Lung microvascular endothelial cell (primary cell): ENCODE measurements at places on chromosomes 12 and 14.
A peak's percentile ranks its signal among the peaks of the same experiment; 100 is the strongest.

- no peak for DNase-seq
These were observed 1053.8 kb downstream of the BCL11B start for GRCh38 chr14:98218218-98218617.

DNA sequence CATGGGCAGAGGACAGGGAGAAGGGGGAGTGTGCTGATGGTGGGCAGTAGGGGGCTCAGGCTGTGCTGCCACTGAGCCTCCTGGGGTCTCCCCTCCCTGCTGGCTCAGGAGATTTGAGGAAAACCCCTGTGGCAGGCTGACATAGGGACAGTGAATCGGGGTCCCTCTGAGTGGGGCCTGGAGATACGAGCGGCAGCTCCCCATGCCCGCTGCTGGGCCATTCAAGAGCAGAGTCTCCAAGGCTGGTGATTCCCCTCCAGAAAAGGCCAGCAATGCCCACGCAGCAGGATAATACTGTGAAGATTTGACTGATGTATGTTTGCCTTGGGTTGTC lies 288.7 kb upstream of the SFSWAP start:
- no peak for DNase-seq

DNA sequence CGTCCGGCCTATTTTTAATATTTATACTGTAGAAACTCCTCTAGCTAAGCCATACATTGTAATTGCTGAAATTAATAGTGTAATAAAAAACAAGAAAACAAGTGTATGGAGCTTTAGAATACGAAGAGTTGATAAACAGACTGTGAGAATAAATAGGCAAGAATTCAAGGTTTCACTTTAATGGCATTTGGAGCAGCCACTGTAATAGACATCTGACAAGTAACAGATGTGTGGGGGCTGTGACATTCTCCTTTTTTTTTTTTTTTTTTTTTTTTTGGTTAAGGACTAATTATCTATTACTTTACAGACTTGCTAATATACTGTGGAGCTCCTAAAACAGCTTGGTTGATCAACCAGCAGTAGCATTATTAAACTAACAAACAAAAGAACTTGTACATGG lies 42.1 kb upstream of the CFAP54 start:
- no peak for DNase-seq

GRCh38 chr14:89504602-89505313 lies 87.7 kb upstream of the FOXN3 start:
- DNase-seq, result no peak

- no peak for DNase-seq
These were observed 179.9 kb upstream of the PRICKLE1 start for GRCh38 chr12:42769455-42769854.

- DNase-seq, result no peak
These were observed 22.8 kb downstream of the CPM start for GRCh38 chr12:68910128-68910527.

DNA sequence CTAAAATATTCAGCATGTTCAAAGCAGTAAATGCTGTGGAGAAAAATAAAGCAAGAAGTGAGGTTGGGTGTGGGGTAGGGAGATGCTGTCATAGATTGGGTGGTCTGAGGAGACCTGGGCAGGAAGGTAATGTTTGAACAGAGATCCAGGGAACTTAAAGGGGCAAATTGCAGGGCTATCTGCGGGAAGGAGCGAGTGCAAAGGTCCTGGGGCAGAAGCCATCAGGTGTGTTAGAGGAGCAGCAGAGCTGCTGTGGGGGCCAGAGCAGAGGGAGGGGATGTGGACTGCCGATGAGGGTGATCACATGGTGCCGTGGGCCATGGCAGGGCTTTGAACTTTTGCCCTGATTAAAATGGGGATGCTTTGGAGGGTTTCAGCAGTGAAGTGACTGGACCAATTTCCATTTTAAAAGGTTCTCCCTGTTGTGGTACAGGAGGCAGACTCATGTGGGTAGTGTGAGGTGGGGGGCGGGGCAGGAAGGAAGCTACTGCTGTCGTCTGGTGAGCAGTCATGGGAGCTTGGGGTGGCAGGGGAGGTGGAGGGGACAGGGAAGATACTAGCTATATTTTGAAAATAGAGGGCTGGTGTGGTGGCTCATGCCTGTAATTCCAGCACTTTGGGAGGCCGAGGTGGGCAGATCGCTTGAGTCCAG lies 145.0 kb downstream of the AACS start:
- DNase-seq, result no peak

DNA sequence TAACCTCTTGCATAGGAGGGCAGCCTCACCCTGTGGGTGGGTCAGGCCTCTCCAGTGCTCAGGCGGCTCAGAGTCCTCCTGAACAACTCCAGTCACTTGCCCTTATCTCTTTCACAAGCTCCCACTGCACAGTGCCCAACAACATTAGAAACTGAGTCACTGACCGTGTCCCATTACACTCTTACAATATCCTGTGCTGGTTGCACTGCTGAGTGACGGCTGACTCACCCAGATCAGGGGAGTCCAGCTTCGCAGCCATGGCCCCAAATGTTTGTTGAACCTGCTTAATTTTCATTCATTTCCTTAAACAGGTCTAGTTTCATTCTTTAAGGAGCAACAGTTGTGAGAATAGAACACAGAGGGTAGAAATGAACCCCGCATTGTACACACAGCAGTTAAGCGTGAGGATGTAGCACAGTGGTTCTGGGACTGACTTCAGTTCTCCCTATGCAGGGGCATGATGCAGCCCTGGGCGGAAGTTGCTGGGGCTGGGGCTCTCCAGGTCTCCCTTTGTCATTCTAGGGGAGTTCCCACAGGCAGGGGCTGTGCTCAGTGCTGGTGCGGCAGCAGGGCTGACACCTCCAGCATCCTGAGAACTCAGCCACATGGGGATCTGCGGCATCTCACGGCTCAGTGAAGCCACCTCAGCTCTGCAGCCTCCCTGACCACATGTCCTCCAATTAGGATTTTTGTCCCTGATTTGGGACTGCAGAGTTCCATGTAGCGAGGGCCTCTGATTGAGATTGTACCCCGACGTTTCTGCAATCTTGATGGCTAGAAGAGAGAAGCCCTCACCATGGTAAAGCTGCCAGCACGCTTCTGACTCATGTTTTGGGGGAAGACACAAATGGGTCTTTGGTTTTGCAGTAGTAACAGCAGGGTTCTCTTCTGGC lies 16.1 kb downstream of the GPR68 start:
- DNase-seq, result peak; percentile 74

GRCh38 chr12:42735861-42736361 lies 146.4 kb upstream of the PRICKLE1 start:
- no peak for DNase-seq

DNA sequence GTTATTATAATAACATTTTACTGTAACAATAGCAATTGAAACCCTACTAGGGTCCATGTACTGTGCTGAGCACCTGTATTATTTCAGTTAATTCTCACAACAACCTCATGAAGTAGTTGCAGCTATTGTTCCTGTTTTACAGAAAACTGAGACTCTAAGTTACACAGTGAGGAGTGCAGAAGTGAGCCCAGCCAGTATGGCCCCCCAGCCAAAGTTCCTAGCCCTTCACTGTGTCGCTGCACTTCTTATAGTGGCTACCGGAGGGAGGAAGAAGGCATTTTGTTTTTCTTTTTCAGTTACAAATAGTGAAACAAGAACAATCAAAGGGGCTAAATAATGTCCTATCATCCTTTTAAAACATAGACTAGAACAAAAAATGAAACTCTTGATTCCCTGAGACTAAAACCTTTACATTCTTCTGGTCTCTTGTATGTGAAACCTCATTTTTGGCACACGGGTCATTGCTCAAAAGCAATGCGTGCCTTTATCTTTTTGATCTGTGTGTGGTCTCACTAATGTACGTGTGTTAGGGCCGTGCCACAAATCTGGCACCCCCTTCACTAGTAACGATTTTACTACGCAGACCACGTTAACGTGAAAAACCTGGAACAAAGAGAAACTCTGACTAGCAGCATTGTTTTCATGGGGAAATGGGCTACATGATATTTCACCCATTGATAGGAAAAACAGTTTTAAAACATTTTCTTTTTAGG lies 88.7 kb downstream of the LLPH start:
- DNase-seq, result no peak

GRCh38 chr12:115506822-115507559 lies 770.5 kb downstream of the MED13L start:
- DNase-seq, result no peak

DNA sequence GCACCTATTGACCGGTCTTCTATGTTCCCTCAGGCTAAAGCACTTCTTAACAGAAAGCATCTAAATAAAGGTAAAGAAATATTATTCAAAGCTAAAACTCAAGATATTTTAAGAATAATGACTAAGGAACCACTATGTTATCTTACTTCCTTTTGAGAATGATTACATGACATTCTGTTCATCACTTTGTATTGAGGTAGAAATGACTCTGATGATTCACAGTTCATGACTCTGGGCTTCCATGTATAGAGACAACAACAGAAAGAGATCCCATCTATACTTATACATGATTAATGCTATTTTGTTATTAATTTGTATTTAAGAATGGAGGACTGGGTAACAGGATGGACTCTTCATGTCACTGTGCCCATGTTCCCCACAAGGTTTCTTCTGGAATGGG lies 218.3 kb upstream of the OR4E1 start:
- peak; percentile 15 for DNase-seq

DNA sequence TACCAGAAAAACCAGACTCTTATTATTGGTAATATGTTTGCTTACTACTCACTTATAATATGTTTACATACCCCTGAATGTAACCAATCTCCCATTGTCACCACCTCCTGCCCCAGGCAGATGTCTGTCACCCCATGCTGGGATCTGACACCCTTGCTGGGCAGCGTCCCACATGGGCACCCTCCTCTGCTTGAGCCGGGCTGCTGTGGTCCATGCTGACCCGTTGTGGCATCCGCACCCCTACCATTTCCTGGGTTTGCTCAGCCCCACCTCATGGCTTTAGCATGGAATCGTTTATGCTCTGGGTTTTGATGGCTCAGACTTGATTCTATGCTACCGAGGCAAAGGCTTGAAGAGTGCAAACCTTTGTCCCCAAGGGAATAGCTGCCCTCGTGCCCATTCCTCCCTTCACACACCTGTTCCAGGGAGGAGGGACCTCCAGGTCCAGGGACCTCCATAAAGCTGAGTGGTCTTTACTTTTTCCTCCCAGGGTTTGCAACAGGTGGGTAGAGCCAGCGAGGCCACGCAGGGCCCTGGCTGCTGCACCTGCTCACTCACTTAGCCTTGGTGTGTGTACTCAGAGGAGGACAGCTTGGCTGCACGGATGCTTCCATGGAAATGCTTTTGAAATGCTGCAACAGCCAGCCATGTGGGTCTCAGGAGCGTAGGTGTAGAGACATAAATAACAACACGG lies 68.7 kb downstream of the PRMT8 start:
- no peak for DNase-seq

DNA sequence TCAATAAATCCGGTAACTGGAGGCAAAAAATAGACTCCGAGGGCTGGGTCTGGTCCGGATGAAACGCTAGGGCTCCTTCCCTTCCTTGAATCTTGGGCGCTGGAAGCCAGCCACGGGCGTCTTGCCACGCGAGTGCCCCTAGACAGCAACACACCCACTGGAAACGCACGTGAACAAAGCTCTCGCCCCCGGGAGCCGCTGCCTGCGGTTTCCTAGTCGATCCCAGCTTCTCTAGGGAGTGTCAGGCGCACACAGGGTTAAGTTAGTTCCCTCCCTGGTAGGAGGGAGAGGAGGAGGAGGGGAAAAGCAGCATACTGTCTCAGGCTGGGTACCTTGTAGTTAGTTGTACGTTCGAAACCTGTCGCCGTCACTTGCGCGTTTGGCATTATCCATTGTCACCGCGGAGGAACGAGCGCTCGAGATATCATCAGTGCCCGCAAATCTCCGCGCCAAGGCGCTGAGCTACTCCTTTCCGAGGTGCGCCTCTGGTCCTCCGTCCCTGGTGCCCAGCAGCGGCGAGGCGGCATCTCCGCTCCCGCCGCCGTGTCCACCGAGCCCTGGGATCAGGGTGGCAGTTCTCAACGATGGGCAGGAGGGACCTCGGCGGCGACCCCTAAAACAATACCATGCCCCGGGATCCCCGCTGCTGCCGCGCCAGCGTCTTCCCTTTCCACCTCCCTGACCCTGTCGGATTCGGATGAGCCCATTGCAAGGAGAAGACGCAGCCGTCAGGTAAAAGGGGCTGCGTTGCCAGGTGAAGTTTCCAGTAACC lies at the start of gene FLRT2:
FLRT2 (plus strand) TSS at position 342 of the 772 bp plus-strand sequence. CDS start 91,371 bp downstream, outside the sequence.
- peak; percentile 90 for DNase-seq

- no peak for DNase-seq
These were observed 1.6 kb downstream of the ALDH2 start for GRCh38 chr12:111768159-111768895.

GRCh38 chr12:8078398-8078797 lies 3.7 kb upstream of the NECAP1 start:
- peak; percentile 90 for DNase-seq

- no peak for DNase-seq
These were observed 21.7 kb upstream of the TCL1B start for GRCh38 chr14:95664546-95664945.

DNA sequence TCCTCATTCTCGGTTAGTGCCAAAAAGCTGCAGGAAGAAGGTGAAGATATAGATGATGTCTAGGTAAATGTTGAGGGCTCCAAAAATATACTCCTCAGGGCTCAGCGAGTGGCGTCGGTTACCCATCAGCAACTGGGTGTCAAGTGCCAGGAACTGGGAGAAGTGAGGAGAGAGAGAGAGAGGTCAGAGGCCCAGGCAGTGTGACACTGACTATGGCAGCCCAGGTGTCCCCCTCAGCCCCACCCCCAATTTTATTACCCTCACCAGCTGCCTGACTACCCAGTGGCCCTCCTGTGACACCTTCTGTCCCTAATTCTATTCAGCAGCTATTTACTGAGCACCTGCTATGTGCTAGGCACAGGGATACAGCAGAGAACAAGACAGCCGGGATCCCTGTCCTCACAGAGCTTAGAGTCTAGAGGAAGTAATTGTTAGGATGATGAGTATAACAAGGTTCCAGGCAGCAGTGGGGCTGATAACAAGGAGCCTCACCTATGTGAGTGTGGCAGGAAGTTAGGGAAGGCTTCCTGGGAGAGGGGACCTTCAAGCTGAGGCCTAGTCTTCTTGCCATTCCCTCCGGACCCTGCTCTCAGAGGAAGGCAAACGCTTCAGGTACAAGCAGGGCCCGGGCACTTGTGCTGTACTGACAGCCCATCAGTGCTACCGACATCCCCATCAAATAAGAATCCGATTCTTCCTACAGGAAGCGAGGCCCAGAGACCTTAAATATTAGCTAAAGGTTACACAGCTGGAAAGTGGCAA lies 27.8 kb upstream of the BCDIN3D start:
- DNase-seq, result no peak

DNA sequence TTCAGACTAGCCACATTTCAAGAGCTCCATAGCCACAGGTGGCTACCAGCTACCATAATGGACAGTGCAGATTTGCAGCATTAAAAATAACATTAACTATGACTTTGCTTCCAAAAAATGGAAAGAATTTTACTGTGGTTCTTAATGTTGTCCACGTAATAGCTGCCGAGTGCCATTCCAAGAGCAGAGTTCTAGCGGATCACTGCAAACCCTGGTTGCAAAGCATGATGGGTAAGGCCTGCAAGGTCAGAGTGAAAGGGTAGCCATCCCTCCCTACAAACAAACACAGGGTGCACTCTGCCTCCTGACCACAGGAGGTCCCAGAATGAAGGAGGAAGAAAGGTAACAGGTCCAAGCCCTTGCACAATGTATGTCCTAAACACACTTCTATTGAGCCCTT lies 157.6 kb downstream of the DPF3 start:
- DNase-seq, result no peak

GRCh38 chr14:50044042-50044651 lies 72.2 kb downstream of the VCPKMT start:
- peak; percentile 13 for DNase-seq
